ENCODE measurements at places on chromosomes 6 and 20. TPM values are rescaled to one million over a fixed set of nuclear protein-coding genes. Genes with fewer than 3 reads are reported as not detected.
A peak's percentile ranks its signal among the peaks of the same experiment; 100 is the strongest.

- no peaks in the 10 kb centered on the region for H3K4me1 ChIP-seq
- H3K36me3 ChIP-seq, result no peaks in the 10 kb centered on the region
- H3K4me3 ChIP-seq, result no peak overlapping the region
- H3K27me3 ChIP-seq, result no peaks in the 10 kb centered on the region
- DNase-seq, result no peak
- H3K27ac ChIP-seq, result no peak overlapping the region
Measured at GRCh38 chr20:15445056-15445840, 1107.8 kb upstream of the FLRT3 start.

BNIP5 gene
- total RNA-seq, result not detected

GRCh38 chr6:15775076-15775634, 112.3 kb upstream of the DTNBP1 start:
- no peak overlapping the region for H3K27ac ChIP-seq
- no peaks in the 10 kb centered on the region for H3K27me3 ChIP-seq
- no peak for DNase-seq
- peaks cover 9% of the 10 kb centered on the region for H3K4me1 ChIP-seq

DSTN gene
- total RNA-seq, result 77.6 TPM

- H3K27me3 ChIP-seq, result peaks cover 31% of the 10 kb centered on the region
- H3K4me3 ChIP-seq, result no peak overlapping the region
- no peak for DNase-seq
- H3K27ac ChIP-seq, result no peak overlapping the region
Measured at GRCh38 chr20:33081411-33082154, 2.1 kb downstream of the BPIFB4 start.

FAM209B gene
- not detected for total RNA-seq

- no peak for DNase-seq
- H3K4me3 ChIP-seq, result no peak overlapping the region
Measured at GRCh38 chr6:134502614-134503549, 185.0 kb upstream of the SGK1 start.

GRCh38 chr6:97885325-97885724, 602.3 kb upstream of the MMS22L start:
- no peak overlapping the region for H3K4me3 ChIP-seq
- DNase-seq, result no peak
- no peaks in the 10 kb centered on the region for H3K4me1 ChIP-seq
- H3K36me3 ChIP-seq, result no peaks in the 10 kb centered on the region

DNA sequence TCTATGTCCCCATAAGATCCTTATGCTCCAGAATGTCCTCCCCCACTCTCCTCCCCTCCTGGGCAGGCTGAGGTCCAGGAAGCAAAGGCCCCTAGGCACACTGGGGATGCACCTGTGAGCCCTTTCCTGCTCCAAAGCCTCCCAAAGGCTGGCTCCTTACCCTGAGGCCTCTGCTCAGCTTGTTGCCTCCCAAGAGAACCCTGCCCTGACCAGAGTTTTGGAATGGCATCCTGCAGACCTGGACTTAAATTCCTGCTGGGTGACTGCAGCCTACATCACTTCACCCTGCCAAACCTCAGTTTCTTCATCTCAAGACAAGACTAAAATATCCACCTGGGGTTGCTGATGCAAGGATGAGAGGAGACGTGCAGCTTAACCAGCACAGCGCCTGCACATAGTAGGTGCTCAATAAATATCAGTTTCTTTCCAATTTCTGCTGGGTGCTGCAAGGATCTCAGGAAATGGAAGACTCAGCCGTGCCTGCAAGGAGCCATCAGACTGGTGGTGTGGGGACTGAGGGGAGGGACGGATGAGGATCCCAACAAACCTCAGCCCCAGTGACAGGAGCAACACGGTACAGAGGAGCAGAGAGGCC, 2.1 kb upstream of the LBP start:
- peaks cover 20% of the 10 kb centered on the region for H3K4me1 ChIP-seq
- H3K27me3 ChIP-seq, result peaks cover 2% of the 10 kb centered on the region
- no peaks in the 10 kb centered on the region for H3K36me3 ChIP-seq
- no peak overlapping the region for H3K4me3 ChIP-seq

NTSR1 gene
- total RNA-seq, result 0.38 TPM

RNF217 gene
- 26.5 TPM for total RNA-seq

DNA sequence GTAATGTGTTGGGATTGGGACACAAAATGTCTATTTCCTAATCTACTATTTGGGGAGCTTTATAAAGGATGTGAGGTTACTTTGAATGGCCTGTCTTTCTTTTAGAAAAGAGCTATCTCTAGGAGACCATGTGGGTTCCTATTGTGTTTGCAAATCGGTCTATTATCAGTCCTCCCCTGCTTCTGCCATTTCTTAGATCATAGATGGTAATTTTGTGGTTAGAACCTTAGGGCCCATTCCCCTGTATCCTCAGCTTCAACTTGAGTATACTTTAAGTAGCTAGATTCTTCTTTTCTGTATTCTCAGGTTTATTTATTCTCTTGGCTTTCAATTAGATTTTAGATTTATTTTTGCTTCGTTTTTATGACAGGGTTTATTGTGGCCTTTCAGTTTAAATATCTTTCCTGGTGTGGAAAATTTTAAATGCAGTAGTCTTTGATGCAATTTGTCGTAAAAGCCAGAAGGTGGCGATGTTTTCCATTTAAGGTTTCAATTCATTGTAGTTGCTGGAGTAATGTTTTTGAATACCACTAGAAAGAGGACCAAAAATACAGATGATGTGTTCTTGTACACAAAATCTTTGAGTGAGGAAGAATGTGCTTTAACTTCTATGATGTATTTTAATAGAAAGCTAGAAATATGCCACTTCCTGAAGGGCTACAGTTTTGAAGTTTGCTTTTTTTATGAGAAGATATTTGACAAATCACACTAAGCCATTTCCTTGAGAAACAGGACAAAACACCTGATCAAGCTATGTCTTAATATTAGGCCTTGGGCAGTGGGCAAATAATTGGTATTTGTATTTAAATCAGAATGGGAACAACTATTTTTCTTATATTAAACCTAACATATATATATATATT, 20.3 kb downstream of the TBPL1 start:
- no peak overlapping the region for H3K4me3 ChIP-seq
- H3K4me1 ChIP-seq, result peaks cover 3% of the 10 kb centered on the region
- H3K27me3 ChIP-seq, result no peaks in the 10 kb centered on the region
- peaks cover 53% of the 10 kb centered on the region for H3K36me3 ChIP-seq

HTR1E gene
- not detected for total RNA-seq

DNA sequence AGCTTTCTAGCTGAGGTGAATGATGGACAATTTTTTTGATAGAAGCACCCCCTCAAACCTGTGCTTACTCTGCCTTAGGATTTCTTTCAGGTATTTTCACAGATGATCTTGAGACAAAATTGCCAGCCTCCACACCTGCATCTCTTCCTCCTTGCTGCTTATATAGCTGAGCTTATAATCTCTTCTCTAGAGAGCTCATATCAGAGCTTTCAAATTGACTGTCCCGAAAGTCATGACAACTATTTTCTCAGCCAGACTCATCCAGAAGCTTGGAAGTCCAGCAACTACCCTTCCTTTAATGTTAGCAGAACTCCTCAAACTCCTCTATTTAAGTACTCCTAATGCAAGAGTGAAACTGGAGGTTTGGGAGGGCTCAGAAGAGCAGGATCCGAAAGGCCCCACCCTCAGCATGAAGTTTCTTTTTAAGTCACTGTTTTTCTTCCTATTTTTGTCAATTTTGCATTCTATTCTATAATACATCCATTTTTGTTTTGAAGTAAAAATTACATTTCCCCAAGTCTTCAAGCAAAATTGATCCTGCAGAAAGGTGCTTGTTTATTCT, 12.7 kb downstream of the CGA start:
- H3K27ac ChIP-seq, result no peak overlapping the region
- no peaks in the 10 kb centered on the region for H3K4me1 ChIP-seq
- peaks cover 4% of the 10 kb centered on the region for H3K27me3 ChIP-seq
- no peaks in the 10 kb centered on the region for H3K36me3 ChIP-seq
- no peak for DNase-seq

DNA sequence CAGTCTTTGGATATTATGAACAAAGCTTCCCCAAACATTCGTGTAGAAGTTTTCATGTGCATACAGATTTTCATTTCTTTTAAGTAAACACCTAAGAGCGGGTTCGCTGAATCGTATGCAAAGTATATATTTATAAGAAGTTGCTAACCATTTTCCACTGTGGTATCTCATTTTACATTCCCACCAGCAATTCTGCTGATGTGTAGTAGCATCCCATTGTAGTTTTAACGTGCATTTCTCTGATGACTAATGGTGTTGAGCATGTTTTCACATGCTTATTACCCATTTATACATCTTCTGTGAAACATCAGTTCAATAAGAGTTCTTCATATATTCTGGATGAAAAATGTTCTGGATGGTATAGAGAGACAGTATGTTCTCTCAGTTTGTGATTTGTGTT, 97.4 kb downstream of the IYD start:
- DNase-seq, result no peak
- H3K4me3 ChIP-seq, result no peak overlapping the region
- no peak overlapping the region for H3K27ac ChIP-seq
- no peaks in the 10 kb centered on the region for H3K36me3 ChIP-seq
- H3K27me3 ChIP-seq, result peaks cover 14% of the 10 kb centered on the region

GRCh38 chr6:74368746-74369145, 672.7 kb downstream of the CD109 start:
- no peaks in the 10 kb centered on the region for H3K36me3 ChIP-seq
- no peaks in the 10 kb centered on the region for H3K27me3 ChIP-seq
- no peaks in the 10 kb centered on the region for H3K4me1 ChIP-seq
- H3K27ac ChIP-seq, result no peak overlapping the region

KCNK16 gene
- not detected for total RNA-seq

DNAAF9 gene
- 2.5 TPM for total RNA-seq

DNA sequence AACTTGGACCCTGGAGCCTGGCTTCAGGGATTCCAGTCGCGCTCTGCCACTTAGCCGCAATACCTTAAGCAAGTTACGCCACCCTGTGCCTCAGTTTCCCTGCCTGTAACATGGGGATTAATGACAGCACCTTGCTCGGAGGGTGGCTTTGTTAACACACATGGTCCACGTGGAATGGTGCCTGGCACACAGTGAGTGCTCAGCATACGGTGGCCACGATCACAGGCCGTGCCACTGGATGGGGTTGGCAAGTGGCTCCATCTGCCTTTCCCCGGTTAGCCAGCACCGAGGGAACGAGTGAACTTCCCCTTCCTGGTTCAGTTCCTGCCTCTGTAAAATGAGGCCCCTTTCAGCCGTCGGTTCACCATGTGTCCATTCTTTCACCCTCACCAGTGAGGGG, 17.2 kb downstream of the C6orf132 start:
- H3K27me3 ChIP-seq, result peaks cover 5% of the 10 kb centered on the region
- H3K27ac ChIP-seq, result no peak overlapping the region
- no peak overlapping the region for H3K4me3 ChIP-seq
- no peak for DNase-seq
- peaks cover 24% of the 10 kb centered on the region for H3K4me1 ChIP-seq

DNA sequence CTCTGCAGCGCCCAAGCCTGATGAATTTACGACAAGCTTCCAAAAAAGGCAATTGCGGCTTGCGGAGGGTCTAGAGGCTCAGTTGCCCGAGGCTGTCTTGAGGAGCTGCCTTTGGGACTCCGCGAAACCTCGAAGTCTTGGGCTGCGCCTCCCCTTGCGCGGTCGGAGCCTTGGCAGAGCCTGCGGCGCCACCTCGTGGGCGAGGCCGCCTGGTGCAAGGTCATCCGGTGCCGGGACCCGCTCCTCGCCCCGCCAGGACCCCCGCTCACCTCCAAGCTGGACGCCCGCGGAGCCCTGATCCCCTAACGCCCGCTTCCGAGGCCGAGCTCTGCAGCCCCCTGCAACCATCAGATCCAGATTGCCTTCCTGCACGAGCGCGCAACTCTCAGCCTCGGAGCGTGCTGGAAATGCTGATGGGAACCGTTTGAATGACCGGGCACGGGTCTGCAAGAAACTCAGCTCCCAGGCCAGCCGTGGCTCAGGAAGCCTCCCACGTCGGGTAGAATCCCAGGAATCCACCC, 14.9 kb upstream of the FAM210B start:
- no peaks in the 10 kb centered on the region for H3K4me1 ChIP-seq
- no peak overlapping the region for H3K27ac ChIP-seq
- no peaks in the 10 kb centered on the region for H3K36me3 ChIP-seq

OXT gene
- total RNA-seq, result not detected

DNA sequence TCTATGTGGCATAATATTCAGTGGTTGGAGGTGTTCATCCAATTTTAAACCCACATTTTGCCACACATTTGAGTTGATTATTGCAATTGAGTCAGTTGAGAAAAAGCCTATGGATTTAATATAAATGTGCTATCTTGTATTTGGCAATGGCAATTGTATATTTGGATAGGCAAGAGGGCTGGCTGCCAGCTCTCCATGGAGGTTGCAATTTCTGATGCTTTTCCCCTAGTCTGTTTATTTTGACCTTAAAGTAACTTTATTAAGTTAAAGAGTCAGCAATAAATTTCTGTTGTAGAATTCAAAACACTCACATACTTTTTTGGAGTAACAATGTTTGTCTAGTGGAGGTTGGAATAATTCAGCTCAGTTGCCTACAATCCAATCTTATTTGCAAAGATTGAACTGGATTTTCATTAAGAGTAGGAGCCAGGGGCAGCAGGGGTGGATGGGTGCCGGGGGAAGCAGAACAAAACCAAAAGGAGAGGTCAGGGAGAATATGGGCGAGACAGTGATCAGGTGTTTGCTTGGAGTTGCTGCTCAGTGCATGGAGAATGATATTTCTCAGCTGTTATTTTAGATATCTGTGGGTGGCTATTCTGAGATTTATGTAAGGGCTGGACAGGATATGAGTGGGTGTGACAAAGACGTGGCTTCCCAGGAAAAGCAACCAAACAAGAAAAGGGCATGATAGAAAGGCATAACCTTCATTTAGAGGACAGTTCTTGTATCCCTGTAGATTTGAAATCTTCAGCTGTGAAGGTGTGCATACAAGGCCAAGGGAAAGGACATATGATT, 163.0 kb downstream of the HDGFL1 start:
- no peaks in the 10 kb centered on the region for H3K27me3 ChIP-seq
- H3K4me1 ChIP-seq, result no peaks in the 10 kb centered on the region

- H3K4me1 ChIP-seq, result no peaks in the 10 kb centered on the region
- H3K27me3 ChIP-seq, result no peaks in the 10 kb centered on the region
- H3K36me3 ChIP-seq, result peaks cover 16% of the 10 kb centered on the region
- no peak overlapping the region for H3K4me3 ChIP-seq
- no peak for DNase-seq
Measured at GRCh38 chr6:100726666-100727065, 154.5 kb downstream of the ASCC3 start.

DNA sequence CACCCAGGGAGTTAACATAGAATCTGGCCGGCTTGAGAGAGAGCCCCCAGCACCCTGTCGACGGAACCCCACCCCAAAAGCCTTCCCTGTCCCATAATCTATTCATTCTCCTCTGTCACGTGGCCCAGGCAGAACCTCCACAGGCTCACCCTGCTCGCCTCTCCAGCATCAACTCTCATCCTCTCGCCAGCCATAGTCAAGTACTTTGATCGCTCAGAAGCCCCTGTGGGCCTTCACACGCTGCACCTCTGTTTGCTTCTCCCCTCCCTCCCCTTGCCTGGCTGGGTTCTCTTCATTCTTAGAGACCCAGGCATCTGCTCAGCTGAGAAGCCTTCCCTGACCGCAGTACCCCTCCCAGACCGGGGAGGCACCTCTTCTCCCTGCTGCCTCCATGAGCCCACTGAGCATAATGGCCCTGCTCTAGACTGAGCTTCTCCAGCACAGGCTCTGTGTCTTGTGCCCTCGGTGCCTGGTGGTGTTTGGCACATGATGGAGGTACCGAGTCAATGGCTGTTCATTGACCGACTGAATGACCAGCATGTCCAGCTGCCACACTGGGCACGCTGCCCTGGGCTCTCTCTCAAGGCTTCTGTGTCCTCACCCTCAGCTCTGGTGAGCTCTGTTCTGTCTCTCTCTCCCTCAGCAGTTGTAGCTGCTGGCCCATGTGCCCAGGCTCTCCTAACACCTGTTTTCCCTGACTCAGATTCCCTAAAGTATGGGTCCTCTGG, 33.7 kb downstream of the PKIG start:
- peak overlapping the region; percentile 71 for H3K27ac ChIP-seq
- no peaks in the 10 kb centered on the region for H3K36me3 ChIP-seq
- peak overlapping the region; percentile 25 for H3K4me3 ChIP-seq
- peaks cover 24% of the 10 kb centered on the region for H3K4me1 ChIP-seq

CD93 gene
- 0.20 TPM for total RNA-seq
